Calu3 (cell line): ENCODE measurements at places on chromosomes 2 and 18. TPM values are rescaled to one million over a fixed set of nuclear protein-coding genes. Genes with fewer than 3 reads are reported as not detected.

- H3K36me3 ChIP-seq, result peaks cover 13% of the 10 kb centered on the region
- H3K27me3 ChIP-seq, result no peaks in the 10 kb centered on the region
- no peak overlapping the region for H3K27ac ChIP-seq
Observed at GRCh38 chr2:218368621-218369153, 12.0 kb downstream of the CATIP start.

DNA sequence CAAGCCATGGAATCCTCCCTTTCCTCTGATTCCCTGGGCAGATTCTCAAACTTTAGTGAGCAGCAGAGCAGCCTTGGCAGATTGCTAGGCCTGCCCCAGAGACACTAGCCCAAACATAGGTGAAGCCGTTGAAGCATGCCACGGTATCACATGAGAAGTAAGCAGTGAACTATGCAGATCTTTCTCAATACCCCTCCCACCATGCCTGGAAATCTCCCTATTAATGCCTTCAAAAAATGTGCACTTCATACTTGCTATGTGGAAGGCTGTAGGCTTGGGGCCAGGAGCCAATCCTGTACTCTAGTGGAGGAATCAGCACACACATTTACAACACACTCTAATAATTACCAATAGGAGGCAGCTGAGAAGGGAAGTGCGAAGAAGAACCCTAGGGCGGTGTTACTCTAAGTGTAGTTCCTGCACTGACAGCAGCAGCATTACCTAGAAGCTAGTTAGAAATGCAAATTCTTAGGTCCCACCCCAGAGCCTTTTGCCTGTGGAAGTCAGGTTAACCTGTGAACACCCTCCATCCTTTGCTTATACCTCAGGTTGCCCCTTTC lies 305.1 kb upstream of the SPRED2 start:
- no peak overlapping the region for H3K4me3 ChIP-seq
- no peak overlapping the region for H3K27ac ChIP-seq
- no peak for DNase-seq
- peaks cover 23% of the 10 kb centered on the region for H3K27me3 ChIP-seq
- no peaks in the 10 kb centered on the region for H3K36me3 ChIP-seq

GRCh38 chr2:14843507-14844204 lies 211.1 kb downstream of the LRATD1 start:
- H3K4me1 ChIP-seq, result no peaks in the 10 kb centered on the region
- no peaks in the 10 kb centered on the region for H3K27me3 ChIP-seq

- no peaks in the 10 kb centered on the region for H3K4me1 ChIP-seq
- no peak overlapping the region for H3K27ac ChIP-seq
- no peaks in the 10 kb centered on the region for H3K36me3 ChIP-seq
- H3K27me3 ChIP-seq, result peaks cover 14% of the 10 kb centered on the region
- DNase-seq, result no peak
- H3K4me3 ChIP-seq, result no peak overlapping the region
Observed at GRCh38 chr18:1048032-1048431, 143.4 kb downstream of the ADCYAP1 start.

- DNase-seq, result no peak
- peaks cover 7% of the 10 kb centered on the region for H3K4me1 ChIP-seq
- H3K27ac ChIP-seq, result no peak overlapping the region
- H3K27me3 ChIP-seq, result peaks cover 20% of the 10 kb centered on the region
- no peaks in the 10 kb centered on the region for H3K36me3 ChIP-seq
- no peak overlapping the region for H3K4me3 ChIP-seq
Observed at GRCh38 chr2:128622371-128622770, 303.7 kb upstream of the HS6ST1 start.

- H3K4me1 ChIP-seq, result no peaks in the 10 kb centered on the region
- peaks cover 24% of the 10 kb centered on the region for H3K36me3 ChIP-seq
- H3K27ac ChIP-seq, result no peak overlapping the region
- H3K27me3 ChIP-seq, result no peaks in the 10 kb centered on the region
Observed at GRCh38 chr2:157810037-157810436, 66.1 kb downstream of the ACVR1 start.

DNA sequence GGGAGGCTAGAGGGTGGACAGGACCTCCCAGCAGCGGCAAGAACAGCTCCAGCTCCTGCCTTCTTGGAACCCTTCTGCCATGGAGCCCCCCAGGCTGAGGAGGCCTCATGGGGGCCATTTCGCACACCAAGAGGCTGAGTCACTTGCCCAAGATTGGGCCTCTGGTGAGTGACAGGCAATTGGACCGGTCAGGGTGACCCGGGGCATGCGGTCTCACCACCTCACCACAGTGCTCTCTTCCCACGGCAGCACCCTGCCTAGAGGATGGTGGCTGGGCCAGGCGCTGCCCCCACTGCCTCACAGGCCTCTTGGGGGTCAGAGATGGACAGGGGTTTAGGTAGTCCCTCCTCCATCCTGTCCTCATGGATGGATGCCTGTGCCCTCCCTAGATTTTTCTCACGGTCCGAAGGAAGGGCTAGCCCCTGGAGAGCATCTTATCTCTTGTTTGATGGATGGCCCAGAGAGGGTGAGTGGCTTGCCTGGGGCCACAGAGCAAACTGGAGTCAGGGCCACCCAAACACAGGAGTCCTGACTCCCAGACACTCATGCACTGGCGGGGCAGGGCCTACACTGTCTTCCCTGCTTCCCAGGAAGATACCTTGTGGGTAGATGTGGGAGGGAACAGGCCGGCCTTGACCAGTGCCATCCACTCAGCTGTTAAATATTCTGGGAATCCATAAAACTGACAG lies 119.2 kb downstream of the INHBB start:
- H3K27me3 ChIP-seq, result peaks cover 34% of the 10 kb centered on the region
- H3K27ac ChIP-seq, result no peak overlapping the region
- no peak for DNase-seq
- no peaks in the 10 kb centered on the region for H3K4me1 ChIP-seq
- H3K36me3 ChIP-seq, result no peaks in the 10 kb centered on the region
- no peak overlapping the region for H3K4me3 ChIP-seq

DNA sequence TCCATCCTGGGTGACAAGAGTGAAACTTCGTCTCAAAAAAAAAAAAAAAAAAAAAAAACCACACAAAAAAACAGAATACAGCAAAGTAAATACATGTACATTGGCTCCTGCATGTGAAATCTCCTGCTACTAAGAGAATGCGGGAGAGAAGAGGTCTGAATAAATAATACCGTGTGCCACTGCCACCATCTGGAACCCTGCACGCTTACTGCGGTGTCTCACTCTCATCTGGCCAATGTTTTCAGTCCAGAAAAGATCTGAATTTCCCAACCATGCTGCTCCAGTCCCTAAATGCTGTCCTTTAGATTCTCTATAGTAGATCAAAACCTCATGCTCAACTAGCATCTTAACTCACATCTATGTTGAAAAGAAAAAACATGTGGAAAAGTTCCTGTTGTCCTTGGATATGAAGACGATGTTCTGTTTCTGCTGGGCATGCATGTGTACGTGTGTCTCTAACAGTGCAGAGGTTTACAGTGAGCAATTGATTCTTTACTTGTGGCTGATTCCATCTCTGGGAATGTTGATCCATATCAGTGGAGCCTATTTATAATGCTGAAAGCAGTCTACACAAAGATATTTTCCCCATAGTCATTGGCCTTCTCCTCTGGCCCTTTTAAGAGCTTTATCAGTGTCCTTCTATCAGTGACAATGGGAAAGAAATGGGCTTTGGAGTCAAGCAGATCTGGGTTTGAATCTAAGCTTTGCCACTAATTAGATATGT lies 11.9 kb downstream of the STON1 start:
- H3K4me1 ChIP-seq, result no peaks in the 10 kb centered on the region
- H3K27ac ChIP-seq, result no peak overlapping the region
- no peak for DNase-seq
- no peak overlapping the region for H3K4me3 ChIP-seq
- H3K27me3 ChIP-seq, result no peaks in the 10 kb centered on the region

DNA sequence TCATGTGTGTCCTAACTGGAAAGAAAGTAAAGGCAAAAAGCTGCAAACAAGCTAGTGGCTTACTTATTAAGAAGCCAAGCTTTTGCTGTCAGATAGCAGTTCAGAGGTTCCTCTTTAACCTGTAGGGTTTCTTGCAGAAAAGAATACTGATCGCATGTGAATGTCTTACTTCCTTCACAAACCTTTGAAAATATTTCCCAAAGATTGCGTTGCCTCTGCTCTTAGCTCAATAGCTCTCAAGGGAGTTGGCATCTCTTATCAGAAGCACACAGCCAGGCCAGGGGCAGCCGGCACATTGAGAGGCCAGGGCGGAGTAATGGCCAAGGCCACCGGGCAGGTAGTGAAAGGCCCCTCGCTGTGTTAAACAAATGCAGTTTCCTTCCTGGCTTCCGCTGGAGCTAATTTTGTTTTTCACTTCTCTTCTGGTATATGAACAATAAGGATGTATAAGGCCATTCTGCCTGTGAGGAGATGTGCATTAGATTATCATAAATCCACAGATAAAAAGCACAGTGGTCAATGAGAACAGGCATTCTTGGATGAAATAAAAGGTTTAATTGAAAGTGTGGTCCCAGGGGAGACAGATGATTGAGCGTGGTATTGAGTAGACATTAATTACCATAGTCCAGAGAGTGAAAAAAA lies 542.4 kb upstream of the NRP2 start:
- no peak for DNase-seq
- H3K4me1 ChIP-seq, result no peaks in the 10 kb centered on the region
- peaks cover 5% of the 10 kb centered on the region for H3K36me3 ChIP-seq
- H3K27ac ChIP-seq, result no peak overlapping the region

DNA sequence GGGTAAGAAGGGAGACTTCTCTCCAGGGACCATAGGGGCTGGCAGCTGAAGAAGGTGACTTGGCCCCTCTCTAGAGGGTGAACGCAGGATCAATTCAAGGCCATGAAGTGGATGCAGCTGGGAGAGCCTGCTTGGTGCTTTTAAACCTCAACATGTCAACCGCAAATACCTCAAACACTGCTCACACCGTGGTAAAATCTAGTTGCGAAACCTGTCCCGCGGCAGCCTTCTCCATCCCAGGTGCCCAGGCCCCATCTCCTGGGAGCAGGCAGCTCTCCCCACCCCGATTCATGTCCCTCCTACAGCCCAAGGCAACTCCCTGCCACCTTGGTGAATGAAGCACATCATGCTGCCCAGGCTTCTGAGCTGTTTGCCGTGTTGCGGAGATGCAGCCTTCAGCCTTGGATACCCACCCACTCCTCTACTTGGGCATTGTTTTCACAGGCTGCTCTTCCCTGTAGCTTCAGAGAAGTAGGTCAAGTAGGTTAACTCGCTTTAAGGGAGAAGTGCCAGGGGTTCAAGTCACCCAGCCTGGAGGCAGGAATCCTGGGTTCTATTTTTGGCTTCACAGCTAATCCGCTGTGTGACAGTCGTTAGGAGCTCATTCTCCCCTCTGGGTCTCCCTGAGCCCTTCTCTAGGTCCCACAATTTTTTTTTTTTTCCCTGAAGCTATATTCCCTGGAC lies 6.2 kb upstream of the EFR3B start:
- H3K4me3 ChIP-seq, result no peak overlapping the region
- DNase-seq, result no peak
- peaks cover 78% of the 10 kb centered on the region for H3K27me3 ChIP-seq
- H3K36me3 ChIP-seq, result no peaks in the 10 kb centered on the region
- H3K27ac ChIP-seq, result no peak overlapping the region

GAREM2 gene
- total RNA-seq, result 2.6 and 2.8 TPM in 2 replicates

CIB4 gene
- total RNA-seq, result not detected in 2 replicates

DYSF gene
- 1.4 and 3.2 TPM in 2 replicates for total RNA-seq

NOSTRIN gene
- total RNA-seq, result 12.5 and 18.4 TPM in 2 replicates

CCDC121 gene
- 5.5 and 6.3 TPM in 2 replicates for total RNA-seq

GALNT14 gene
- total RNA-seq, result 50.3 and 61.9 TPM in 2 replicates
